ENCODE measurements at places on chromosomes 1 and 21. TPM values are rescaled to one million over a fixed set of nuclear protein-coding genes. Genes with fewer than 3 reads are reported as not detected.

The LINGO4 gene
- not detected for total RNA-seq

DNA sequence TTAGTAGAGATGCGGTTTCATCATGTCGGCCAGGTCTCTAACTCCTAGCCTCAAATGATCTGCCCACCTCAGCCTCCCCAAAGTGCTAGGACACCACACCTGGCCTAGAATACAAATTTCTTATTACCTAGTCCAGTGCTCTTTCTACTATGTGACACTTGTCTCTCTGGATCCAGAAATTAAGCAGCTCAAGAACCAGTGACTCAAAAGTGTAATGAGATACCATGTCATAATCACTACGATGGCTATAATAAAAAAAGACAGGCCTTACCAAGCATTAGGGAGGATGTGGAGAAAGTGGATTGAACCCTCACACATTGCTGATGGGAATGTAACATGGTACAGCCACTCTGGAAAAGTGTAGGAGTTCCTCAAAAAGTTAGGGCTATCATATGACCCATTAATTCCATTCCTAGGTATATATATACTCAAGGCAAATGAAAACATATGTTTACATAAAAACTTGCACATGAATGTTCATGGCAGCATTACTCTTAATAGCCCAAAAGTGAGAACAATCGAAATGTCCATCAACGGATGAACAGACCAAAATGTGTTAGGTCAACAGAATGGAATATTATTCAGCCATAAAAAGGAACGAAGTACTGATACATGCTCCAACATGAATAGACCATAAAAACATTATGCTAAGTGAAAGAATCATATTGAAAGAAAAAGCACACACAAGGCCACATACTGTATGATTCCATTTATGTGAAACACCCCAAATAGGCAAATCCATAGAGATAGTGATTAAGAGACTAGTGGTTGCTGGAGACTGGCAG, 8.3 kb downstream of the TEX38 start:
- no peaks in the 10 kb centered on the region for H3K4me1 ChIP-seq
- no peak overlapping the region for H3K4me3 ChIP-seq
- H3K27me3 ChIP-seq: no peaks in the 10 kb centered on the region
- H3K36me3 ChIP-seq: peaks cover 30% of the 10 kb centered on the region
- H3K27ac ChIP-seq: no peak overlapping the region

The GPATCH2 gene
- total RNA-seq: 10.0 TPM

DNA sequence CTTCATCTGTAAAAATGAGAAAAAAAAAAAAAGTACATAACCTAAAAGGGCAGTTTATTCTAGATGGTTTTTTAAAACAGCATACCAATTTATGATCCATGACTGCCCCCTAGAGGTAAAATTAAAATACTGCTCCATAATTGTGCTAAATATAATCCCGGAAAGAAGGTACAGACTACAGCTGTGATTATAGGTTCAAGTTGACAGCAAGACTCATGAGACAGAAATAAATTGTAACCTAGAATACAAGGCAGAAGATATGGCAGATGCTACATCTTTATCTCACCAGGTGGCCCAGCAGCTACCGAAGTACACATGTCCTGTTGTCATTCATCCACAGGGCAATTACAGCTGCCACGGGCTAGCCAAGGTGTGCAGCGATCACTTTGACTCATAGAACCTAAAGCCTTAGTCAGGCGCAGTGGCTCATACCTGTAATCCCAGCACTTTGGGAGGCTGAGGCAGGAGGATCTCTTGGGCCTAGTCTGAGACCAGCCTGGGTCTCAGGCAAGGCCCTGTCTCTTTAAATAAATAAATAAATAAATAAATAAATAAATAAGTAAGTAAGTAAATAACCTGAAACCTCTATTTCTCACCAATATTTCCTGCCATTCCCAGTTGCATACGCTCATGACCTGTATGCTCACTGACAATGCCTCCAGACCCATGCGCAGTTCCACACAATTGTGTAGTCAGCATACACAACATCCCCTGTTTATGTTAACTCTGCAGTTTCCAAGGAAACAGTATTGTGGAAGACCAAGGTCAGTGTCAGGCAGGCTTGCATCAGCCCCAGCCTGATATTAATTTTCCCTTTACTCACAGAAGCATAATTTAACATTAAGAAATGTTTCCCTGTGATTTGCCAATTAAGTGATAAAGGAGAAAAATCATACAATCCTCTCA, 18.3 kb upstream of the PPIE start:
- peaks cover 35% of the 10 kb centered on the region for H3K27me3 ChIP-seq
- no peaks in the 10 kb centered on the region for H3K4me1 ChIP-seq
- H3K27ac ChIP-seq: no peak overlapping the region

- no peaks in the 10 kb centered on the region for H3K36me3 ChIP-seq
- H3K27ac ChIP-seq: no peak overlapping the region
- no peak for DNase-seq
- no peaks in the 10 kb centered on the region for H3K27me3 ChIP-seq
These were observed 16.8 kb downstream of the CCDC185 start for GRCh38 chr1:223410036-223410435.

DNA sequence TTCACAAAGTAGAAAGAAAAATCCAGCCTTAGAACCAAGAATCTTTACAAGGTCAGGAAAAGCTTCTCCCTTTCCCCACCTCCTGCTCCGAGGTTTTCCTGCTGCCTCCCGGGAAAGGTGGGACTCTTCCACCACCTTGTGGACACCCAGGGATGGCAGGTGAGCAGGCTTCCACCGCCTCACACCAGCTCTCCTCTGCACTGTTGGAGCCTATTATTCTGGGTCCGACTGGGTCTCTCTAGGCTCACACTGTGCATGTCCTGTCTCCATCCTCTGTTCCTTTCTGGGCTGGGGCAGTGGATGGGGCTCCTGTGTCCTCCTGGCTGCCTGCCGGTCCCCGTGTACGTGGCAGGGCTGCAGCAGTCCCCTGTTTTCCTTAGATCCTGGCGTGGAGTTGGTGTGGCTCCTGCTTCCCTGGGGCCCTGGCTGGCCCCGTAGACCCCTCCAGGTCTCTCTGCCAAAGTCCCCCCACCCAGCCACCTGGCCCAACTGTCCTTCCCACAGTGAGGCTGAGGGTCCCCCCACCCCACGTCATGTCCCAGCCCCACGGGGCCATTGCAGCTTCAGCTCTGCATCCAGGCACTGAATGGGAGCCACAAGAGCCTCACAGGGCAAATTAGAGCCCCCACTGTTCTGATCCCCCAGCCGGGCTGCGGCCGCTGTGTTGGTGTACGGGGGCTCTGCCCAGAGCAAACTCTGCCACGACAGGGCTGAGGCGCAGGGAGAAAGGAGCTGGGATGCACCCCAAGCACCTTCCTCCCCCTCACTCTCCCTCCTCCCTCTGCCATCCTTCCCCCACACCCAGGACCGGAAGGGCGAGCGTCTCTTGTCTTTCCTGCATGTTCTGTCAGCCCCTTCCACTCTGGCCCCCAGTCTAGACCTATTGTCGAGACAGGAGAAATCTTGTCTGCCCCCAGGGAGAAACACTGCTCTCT, 3.3 kb upstream of the SLC45A1 start:
- peaks cover 53% of the 10 kb centered on the region for H3K4me1 ChIP-seq
- no peaks in the 10 kb centered on the region for H3K27me3 ChIP-seq
- no peak overlapping the region for H3K27ac ChIP-seq
- no peaks in the 10 kb centered on the region for H3K36me3 ChIP-seq
- no peak overlapping the region for H3K4me3 ChIP-seq
- DNase-seq: no peak

The PADI2 gene
- total RNA-seq: 2.0 TPM

- no peaks in the 10 kb centered on the region for H3K36me3 ChIP-seq
- DNase-seq: no peak
- H3K4me1 ChIP-seq: no peaks in the 10 kb centered on the region
These were observed 12.2 kb upstream of the CDC42BPA start for GRCh38 chr1:227330279-227331076.

The HRNR gene
- total RNA-seq: not detected

The LDLRAD2 gene
- total RNA-seq: not detected

DNA sequence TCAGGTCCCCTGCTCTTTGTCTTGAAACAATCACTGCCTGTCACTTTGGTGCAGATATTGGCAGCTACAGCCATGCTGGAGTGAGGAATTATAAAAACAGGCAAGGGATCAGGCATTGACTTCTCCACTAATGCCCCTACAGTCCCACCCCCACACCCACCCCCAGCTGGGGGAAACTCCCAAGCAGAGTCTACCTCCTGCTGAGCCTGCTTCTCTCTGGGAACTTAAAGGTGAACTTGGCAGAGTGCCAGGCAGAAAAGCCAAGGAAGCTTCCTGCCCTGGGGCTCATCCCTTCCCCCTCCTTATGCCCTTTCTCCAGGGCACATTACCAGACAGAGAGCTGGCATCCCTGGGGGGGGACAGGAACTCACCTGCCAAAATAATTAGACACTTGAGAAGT, 6.7 kb downstream of the NCMAP start:
- H3K4me3 ChIP-seq: no peak overlapping the region
- H3K27ac ChIP-seq: no peak overlapping the region
- DNase-seq: no peak
- peaks cover 11% of the 10 kb centered on the region for H3K4me1 ChIP-seq

The OR2T8 gene
- not detected for total RNA-seq

GRCh38 chr1:93801471-93801870, 77.5 kb downstream of the DNTTIP2 start:
- no peaks in the 10 kb centered on the region for H3K27me3 ChIP-seq
- H3K36me3 ChIP-seq: no peaks in the 10 kb centered on the region
- H3K4me1 ChIP-seq: peaks cover 12% of the 10 kb centered on the region

DNA sequence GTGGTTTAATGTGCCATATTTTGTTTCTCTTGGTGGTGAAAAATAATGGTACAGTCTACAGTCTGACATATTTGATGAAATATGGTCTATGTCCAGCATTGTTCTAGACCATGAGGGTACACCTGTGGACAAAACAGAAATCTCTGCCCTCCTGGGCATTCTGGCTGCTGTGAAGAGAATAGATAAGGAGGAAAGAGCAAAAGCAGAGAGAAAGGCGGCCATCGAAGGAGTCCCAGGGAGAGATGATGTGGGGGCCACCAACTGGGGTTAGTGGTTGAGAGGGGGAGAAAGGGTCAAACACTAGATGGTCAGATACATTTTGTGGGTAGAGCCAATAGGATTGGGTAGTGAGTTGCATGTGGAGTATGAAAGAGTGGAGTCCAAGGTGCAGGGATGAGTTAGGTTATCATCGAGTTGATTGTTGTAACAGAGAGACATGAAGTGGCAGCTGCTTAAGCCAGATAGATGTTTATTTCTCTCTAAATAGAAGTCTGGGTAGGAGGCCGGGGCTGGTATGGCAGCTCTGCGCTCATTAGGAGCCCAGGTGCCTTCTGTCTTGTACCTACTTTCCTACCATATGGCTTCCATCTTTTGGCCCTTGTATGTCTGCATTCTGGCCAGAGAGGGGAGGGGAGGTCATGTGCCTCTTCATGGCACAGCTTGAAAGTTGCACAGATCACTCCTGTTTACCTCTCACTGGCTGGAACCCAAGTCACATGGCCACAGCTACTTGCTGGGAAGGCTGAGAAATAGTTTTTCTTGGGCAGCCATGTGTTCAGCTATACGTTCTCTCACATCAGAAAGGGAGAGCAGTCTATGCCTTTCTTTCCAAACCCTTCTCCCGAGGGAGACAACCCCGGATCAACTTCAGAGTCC, 13.0 kb downstream of the UBE4B start:
- peak overlapping the region; percentile 78 for H3K27ac ChIP-seq
- DNase-seq: no peak
- H3K4me1 ChIP-seq: peaks cover 47% of the 10 kb centered on the region

The CLCA1 gene
- 0.11 TPM for total RNA-seq

The CNR2 gene
- 0.17 TPM for total RNA-seq

GRCh38 chr1:9840176-9840575, 16.4 kb upstream of the CLSTN1 start:
- H3K27ac ChIP-seq: no peak overlapping the region
- H3K27me3 ChIP-seq: no peaks in the 10 kb centered on the region
- H3K4me3 ChIP-seq: no peak overlapping the region
- peaks cover 45% of the 10 kb centered on the region for H3K4me1 ChIP-seq

Measured in esophagus muscularis mucosa (tissue), 4 donors.